ENCODE measurements at places on chromosomes 5 and 9.

DNA sequence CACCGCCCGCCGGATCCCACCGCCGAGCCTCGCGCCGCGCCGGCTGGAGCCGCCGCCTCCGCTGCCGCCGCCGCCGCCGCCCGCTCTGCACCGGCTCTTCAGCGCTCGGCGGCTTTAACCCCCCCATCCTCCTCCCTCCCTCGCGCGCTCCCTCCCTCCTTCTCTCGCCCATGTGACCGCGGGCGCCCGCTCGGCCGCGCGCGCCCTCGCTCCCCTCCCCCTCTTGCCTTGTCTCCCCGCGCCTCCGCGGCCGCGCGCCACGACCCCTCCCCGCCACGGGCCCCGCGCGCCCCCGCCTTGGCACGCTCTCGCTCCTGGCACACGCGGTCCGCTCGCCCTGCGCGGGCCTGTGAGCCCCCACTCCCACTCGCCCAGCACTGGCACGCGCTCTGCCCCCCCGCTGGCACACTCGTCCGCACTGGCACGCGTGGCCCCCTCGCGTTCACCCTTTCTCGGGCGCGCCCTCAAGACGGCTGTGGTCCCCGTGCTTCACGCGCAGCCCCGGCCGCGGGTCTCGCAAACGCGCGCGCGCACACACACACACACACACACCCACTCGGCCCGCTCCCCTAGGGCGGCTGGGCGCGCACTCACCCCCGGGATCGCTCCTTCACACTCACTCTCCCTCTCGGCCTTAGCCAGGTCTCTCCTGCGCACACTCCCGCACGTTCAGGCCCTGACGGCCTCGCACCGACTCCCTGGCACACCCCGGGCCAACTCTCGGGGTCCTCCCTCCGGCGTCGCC is at the start of gene CNTFR:
CNTFR (minus strand) TSS at position 89 of the 745 bp plus-strand sequence. CDS start 20,743 bp downstream, outside the sequence.
- no peak for DNase-seq

- no peak for DNase-seq
Observed at GRCh38 chr5:45279109-45279508, 417.1 kb downstream of the HCN1 start.

- DNase-seq: no peak
Observed at GRCh38 chr9:137278061-137278701, 655 bp downstream of the TOR4A start.

- no peak for DNase-seq
Observed at GRCh38 chr9:89422151-89422975, 75.5 kb downstream of the SEMA4D start.

DNA sequence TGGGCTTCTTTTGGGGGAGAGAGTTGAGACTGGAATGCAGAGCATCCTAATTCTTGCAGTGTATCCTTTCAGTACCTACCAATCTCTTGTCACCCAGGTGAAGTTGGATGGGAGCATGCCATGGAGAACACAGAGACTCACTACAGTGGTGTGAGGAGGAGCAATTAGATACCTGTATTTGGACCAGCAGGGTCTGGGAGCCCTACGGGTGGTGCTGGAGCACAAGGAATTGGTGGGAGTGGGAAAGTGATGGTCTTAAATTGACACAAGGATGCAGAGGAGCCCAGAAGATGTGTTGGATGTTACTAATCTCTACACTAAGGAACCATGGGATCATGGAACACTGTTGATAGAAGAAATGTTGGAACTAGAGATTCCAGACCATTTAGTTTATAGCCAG is 212.7 kb downstream of the CHSY3 start:
- no peak for DNase-seq

DNA sequence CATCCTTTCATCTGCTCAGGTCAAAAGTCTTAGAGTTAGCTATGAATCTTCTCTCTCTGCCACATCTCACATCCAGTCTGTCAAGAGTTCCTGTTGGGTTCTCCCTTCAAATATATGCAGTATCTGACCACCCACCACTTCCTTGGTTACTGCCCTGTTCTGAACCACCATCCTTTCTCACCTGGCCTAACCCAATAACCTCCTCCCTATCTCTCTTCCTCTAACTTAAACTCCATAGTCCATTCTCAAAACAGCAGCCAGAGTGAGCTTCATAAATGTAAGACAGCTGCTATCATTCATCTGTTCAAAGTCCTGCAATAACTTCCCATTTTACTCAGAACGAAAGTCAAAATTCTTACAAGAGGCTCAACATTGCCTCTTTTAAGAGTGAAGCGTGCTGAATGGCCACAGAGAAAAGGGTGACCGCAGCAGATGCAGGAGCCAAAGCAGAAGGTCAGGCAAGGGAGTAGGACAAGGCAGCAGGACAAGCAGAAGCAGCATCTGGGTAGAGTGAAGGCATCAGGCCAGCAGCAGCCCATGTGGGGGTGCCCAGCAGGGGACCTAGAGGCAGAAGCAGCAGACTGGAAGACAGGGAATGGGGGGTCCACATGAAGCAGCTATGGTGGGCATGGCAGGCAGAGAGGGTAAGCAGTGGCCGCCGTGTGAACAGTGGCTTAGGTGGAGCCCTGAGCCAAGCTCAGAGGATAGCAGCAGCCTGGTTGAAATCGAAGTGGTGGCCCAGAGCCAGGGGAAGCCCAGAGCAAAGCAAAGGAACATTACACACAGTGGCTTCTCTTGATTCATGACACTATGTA is 39.3 kb upstream of the CDC42SE2 start:
- no peak for DNase-seq

GRCh38 chr5:75584641-75585040 is 26.6 kb upstream of the ANKDD1B start:
- DNase-seq: no peak

GRCh38 chr5:17400724-17401469 is 97.1 kb upstream of the TAF11L2 start:
- no peak for DNase-seq

GRCh38 chr9:86946201-86947145 is 833 bp downstream of the GAS1 start:
- DNase-seq: peak; percentile 29

DNA sequence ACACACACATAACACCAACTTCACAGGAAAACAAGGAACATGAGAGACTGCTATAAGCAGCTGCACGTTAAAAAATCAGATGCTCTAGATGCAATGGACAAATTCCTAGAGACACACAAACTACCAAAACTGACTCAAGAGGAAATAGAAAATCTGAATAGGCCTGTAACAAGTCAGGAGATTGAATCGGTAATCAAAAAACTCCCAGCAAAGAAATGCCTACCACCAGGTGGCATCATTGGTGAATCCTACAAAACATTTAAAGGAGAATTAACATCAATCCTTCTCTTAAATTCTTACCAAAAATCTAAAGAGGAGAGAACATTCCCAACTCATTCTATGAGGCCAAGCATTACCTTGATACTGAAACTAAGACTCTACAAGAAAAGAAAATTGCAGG is 54.9 kb downstream of the NDST1 start:
- DNase-seq: no peak

DNA sequence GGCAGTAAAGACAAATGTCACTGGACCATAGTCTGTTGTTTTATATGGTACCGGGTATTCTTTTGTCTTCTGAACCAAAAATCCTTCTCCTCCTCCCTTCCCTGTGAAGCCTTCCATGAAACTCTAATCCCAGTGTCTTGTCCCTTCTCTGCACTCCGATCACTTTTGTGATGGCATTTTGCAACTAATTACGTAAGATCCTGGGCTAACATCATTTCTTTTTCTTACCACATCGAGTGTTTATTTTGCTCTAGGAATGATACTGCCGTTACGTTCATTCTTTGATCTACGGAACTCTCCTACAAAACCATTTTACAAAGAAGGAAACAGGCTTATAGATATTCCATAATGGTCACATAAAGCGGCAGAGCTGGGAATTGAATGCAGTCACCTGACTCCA is 33.7 kb downstream of the SNX18 start:
- DNase-seq: no peak

- no peak for DNase-seq
Observed at GRCh38 chr5:44809956-44810420, 1.2 kb downstream of the MRPS30 start.

DNA sequence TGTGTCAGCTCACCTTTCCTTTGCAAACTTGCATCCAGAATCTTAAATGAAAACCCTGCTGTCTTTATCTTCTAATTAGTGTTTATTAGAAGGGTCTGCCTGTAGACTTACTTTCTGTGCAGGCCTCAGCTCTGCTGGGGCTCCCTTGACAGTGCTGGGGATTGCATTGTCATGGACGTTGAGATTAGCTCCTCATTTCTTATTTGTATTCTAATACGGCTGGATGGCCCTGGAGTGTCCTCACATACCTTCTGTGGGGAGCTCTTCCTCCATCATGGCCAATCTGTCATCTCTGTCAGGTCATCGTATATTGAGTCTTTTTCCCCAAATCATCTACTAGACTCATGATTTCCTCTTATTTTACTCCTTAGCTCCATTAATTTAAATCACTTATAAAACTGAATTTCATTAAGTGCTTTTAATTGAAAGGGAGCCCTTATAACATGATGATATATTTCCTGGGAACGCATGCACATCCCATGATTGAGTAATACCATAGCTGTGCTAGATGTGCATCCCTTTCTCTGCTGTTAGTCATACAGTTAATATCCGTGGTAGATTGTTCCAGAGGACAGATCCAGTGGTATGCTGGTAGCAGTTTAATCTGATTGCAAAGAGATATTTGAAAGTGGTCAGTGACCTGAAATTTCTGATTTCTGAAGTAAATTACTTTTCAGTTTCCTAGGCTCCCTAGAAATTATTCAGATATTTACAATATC is 61.6 kb downstream of the ICE1 start:
- DNase-seq: no peak

GRCh38 chr5:90381213-90381929 is 28.2 kb downstream of the CETN3 start:
- no peak for DNase-seq

- DNase-seq: no peak
Observed at GRCh38 chr9:8754751-8755150, 955.2 kb upstream of the DMAC1 start.

DNA sequence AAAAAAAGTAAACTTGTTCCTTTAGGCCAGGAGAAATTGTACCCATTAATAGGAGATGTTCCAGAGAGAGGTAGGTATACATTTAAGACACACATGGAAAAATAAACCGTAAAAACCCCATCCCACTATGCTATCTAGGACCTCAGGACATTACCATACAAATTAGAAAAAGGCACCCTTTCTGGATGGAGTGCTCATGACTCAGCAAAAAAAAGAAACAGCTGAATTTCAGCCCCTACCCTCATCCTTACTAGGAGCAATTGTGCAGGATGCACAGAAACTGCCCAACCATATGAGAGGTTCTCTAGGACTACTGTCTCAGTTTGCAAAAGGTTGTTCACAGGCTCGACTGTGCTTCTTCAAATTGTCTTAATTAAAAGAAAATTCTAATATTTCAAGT is 368.2 kb downstream of the HINT1 start:
- DNase-seq: no peak

GRCh38 chr5:31193116-31193515 is 370 bp upstream of the CDH6 start:
- no peak for DNase-seq

GRCh38 chr9:128160603-128160987 is 530 bp downstream of the BBLN start:
- DNase-seq: peak; percentile 10

- DNase-seq: no peak
Observed at GRCh38 chr9:127184641-127185040, 62.2 kb upstream of the ANGPTL2 start.

- DNase-seq: no peak
Observed at GRCh38 chr5:14110196-14110595, 32.9 kb upstream of the TRIO start.

GRCh38 chr5:3564827-3565518 is 30.7 kb upstream of the IRX1 start:
- DNase-seq: no peak

DNA sequence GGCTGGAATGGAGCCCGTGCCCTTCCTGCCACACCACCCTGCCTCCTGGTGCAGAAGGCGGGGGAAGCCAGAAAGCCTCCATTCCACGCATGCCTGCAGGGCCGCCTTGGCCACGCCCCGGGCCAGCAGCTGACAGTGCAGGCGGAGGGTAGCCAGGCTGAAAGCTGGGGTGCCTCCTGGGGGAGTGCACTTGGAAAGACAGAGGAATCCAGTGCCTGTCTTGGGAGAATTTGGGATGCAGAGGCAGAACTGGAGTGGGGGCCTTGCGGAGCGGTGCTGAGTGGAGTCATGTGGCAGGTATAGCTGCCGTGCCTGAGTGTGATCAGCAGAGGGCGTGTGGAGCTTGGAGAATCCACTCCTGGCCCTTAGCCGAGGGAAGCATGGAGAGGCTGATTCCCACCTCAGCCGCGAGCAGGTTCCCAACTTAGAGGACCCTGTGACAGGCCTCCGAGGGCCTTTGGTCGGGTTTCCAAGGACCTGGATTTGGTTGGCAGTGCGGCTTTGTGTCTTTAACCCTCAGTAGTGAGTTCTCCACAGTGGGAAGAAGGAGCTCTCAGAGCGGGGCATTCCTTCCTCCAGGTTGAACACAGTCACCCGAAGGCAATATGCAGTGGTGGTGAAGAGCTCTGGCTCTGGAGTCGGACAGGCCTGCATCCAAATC is 9.1 kb upstream of the URM1 start:
- peak; percentile 37 for DNase-seq

GRCh38 chr5:72402381-72402890 is 82.3 kb downstream of the PTCD2 start:
- DNase-seq: no peak

DNA sequence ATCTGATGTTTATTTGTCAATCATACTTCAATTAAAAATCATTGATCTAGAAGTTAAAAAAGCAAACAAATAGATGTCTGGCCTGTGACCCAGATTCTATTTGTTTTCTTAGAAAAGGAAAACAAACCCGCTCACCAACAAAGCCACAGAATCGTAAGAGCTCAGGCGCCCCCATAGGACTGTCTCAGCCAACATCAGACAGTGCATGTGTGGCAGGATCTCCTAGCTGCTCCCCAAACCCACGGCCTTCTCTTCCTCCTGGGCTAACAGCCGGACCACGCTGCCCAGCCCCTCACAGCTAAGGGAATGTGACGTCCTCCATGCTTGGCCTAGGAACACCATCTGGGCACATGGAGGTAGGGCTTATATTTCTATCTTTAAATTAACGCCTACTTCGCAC is 19.4 kb downstream of the OR2Y1 start:
- no peak for DNase-seq

GRCh38 chr5:37029436-37029835 is 152.9 kb downstream of the NIPBL start:
- no peak for DNase-seq

GRCh38 chr9:92455217-92455616 is 27.1 kb downstream of the ASPN start:
- no peak for DNase-seq

- no peak for DNase-seq
Observed at GRCh38 chr5:156197042-156197635, 129.8 kb upstream of the SGCD start.

GRCh38 chr5:151414536-151414935 is 32.9 kb upstream of the SLC36A1 start:
- DNase-seq: no peak

DNA sequence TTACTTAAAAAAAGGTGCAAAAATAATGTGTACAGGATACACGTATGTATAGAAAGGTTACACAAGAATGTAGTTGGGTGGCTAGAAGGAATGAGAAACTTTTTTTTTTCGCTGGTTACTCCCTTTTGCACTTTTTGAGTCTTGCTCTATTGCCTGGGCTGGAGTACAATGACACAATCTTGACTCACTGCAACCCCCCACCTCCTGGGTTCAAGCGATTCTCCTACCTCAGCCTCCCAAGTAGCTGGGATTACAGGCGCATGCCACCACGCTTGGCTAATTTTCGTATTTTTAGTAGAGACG is 15.8 kb downstream of the FBXW11 start:
- DNase-seq: no peak

- no peak for DNase-seq
Observed at GRCh38 chr9:127990554-127990953, 9.8 kb upstream of the EEIG1 start.

GRCh38 chr9:104779946-104780535 is 16.1 kb downstream of the NIPSNAP3B start:
- no peak for DNase-seq

- no peak for DNase-seq
Observed at GRCh38 chr9:95132366-95133324, 184.9 kb downstream of the FANCC start.

Data from stimulated activated CD8-positive, alpha-beta memory T cell treated with anti-CD3 and anti-CD28 coated beads, Interleukin-4, amount 100 ng/mL, for 1 hour (primary cell).